Stimulated activated CD4-positive, alpha-beta T cell treated with anti-CD3 and anti-CD28 coated beads, Interleukin-12 subunit alpha, Interleukin-12 subunit beta, amount 100 ng/mL, for 48 hours (primary cell): ENCODE measurements at places on chromosomes 4 and X.

GRCh38 chr4:56311299-56311975, 75.9 kb downstream of the AASDH start:
- DNase-seq, result no peak

GRCh38 chrX:130995439-130995838, 62.7 kb upstream of the ARHGAP36 start:
- DNase-seq, result no peak

- no peak for DNase-seq
These were observed 400.6 kb upstream of the MAGEB18 start for GRCh38 chrX:25737540-25737939.

DNA sequence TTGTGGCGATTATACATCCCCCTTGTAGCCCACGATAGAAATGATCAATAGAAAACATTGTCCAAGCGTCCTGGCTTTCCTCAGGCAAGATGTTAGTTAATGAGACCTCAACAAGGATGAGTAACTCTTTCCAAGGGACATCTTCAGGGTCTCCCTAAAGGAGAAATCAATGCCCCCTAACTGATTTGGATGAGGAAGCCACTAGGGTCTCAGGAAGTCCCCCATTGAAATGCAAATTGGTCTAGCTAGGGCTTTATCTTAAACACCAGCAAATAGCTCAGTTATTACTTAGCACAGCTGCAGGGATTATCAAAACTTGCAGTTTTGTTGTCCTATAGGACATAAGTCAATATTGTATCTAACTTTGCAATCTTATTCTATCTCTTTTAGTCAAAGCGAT, 721.5 kb downstream of the IL1RAPL1 start:
- DNase-seq, result no peak

DNA sequence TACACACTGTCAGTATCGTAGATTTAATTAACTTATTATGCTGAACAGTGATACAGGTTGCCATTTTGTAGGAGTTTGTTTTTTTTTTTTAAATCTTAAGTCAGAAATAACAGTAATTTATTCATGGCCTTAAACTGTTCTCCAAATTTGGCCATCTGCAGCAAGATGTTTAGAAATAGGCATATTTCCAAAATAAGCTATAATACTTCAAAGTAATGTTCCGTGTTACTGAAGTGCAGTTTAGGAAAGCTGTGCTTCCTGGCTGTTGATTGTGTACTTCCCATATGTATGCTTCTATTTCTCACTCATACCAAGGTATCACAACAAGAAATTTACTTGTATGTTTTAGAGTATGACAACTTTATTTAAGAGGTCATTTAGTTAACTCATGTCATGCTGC, 28.9 kb downstream of the CPEB2 start:
- no peak for DNase-seq

DNA sequence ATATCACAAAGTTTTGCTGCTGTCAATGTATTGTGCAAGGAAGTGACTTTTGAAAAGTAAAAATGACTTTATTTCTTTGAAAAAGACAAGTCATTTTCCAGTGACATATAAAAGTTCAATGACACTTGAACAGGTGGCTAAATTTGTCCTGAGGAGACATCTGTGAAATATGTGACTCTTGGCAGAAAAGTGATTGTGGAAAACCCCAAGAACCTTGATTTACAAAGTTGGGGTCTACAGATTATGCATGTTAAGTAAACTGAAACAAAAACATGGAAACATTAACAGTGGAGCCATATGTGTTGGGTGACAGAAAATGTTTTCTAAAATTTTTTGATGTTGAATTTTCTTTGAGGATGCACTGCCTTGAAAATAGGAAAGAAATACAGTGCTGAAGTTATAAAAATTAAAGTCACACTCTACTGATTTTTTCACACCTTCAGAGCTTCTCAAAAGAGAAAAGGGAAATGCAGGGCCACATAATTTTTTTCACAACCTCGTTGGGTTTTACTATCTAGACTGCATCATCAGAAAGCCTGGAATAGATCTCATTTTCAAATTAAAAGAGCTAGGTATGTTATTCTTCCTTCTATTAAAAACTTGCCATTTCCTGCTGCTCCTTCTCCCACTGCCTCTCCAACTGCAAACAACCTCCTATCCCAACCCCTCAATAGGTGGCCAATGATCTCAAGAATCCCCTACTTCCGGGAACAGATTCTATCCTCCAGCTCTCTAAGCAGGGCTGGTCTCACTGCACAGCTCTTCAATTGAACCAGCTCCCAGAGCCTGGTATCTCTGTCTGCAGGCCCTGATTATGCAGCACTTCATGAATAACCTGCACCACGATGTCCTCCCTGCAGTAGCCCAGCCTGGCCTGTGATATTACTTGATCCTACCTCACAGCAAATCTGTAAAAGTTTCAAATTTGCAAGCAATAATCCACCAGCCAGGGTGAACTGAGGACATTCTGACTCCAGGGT, 570.8 kb upstream of the CPEB2 start:
- DNase-seq, result no peak

DNA sequence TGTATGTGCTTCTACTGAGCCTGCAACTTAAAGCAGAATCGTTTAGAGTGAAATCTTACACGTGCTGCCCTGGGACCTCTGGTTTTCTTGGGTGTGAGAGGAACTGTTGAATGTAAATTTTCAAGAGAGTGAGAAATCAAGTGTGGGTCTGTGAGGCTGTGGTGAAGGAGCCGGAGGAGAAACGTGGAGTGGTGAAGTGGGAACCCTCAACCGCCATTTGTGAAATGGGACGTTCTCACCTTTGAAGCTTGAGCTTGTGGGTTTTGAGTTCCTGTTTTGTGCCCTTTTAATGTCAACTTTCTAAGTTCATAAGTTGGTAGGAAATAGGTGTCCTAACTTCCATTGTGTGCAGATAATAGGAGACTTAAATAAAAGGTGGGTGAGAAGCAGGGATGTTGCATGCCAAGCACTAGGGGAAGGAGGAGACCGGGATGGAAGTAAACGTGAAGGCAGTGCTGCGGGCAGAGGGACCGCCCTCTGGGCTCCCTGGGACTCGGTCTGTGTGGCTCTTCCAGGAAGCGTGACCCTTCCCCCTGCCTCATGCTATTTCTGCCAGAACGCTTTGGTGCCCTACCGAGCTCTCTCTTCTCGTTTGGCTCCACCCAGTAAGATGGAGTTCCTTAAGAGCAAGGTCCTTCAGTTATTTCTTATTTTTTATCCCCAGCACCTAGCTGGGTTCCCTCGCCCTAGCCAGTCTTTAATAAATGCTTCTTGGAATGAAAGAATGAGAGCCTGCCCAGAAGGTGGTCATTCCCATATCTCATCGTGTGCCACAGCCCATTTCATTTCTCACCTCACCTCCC, 56.0 kb downstream of the TMEM131L start:
- peak; percentile 50 for DNase-seq
